Stimulated activated CD8-positive, alpha-beta memory T cell treated with anti-CD3 and anti-CD28 coated beads, Interleukin-15, amount 100 ng/mL, for 1 hour (primary cell): ENCODE measurements at places on chromosomes 1 and 21.

DNA sequence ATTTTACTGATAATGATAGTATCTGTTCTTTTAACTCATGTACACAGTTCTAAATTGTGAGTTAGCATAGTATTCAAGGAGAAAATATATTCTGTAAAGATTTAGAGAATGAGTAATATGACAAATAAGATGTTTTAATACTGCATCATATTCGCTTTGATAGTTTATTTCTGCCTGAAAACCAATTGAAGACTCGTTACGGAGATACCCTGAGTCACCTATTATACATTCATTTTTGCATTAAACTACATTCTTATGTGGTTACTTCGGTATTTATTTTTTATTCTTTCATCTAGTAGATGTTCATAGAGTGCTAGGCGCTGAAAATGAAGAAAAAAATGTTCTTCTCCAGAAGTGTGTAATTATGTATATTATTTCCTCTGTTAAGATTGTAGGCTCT, 5.3 kb downstream of the UHMK1 start:
- DNase-seq: no peak

DNA sequence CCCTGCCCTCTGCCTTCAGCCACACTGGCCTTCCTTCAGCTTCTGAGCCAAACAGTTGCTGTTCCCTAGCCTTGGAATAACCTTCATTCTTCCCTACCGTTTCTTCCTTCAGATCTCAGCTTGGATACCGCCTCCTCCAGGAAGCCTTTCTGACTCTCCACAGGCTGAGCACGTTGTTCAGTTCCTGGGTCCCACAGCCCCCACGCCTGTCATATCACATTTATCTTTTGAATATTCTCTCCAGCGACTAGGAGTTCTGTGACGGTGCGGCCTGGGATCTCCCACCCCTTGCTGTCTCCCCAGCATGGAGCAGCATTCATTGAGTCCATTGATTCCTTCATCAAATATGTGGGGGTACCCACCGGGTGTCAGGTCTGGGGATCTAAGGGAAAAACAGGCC, 39.2 kb downstream of the EPHA2 start:
- DNase-seq: no peak

- DNase-seq: no peak
Measured at GRCh38 chr1:30109853-30110252, 613.5 kb downstream of the MATN1 start.

- no peak for DNase-seq
Measured at GRCh38 chr1:199403531-199404116, 623.9 kb upstream of the NR5A2 start.

- no peak for DNase-seq
Measured at GRCh38 chr1:239308701-239309333, 77.6 kb upstream of the CHRM3 start.

DNA sequence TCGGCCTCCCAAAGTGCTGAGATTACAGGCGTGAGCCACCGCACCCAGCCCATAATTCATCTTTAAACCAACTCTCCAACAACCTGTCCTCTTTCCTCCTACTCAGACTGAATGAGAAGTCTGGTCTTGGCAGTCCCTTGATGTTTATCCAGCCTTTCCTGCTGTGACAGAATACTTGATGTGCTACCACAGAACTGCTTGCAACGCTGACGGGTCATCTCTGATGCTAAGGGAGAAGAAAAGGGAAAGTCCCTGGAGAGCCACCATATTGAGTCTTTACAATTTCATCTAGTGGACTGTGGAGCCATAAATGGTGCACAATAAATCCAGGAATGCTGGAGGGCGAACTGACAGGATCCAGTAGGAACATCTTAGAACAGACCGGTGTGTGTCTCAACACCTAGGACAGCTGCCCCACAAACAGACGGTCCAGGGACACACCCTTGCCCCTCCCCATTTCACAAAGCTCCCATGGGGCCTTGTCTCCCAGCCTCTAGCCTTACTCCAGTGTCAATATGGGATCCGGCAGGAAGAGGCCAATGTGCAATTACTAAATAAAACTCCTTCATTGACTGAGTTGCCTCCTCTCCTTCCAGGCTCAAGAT, 30.7 kb downstream of the JAK1 start:
- no peak for DNase-seq

DNA sequence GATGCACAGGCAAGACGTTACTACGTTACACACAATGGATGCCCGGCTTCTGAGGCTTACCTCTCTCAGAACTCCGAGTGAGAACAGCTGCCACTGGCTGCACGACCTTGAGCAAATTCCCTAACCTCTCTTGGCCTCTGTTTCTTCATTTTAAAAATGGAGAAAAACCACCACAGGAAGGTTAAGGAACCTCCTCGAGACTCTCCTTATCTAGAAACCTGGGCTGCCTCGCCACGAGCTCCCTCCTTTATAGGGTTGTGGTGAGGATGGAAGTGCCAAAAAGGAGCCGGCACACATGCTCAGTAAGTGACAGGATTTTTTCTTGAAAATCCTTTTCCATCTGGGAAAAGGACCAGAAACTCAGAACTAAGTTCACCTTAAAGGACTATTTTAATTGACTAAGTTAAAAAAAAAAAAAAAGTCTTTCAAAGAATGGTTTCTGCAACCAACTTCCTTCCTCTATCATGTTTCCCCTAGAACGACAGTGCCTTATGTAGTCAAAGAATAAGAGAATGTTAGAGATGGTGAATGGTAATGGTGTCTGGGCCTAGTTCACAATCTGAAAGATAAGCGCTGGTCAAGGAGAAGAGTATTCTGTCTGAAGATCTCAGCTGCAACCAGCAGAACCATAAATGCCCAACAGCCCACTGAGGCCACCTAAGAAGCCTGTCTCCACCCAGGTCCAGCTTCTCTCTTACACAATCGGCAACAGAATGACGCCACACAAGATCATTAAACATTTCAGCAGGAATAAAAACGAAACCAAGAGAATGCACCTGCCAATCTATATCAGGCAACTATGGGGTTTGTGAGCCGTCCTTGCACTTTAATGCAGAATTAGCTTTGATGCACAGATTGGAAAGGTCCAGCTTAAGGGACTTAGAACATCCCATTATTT, 64.9 kb downstream of the SLC45A1 start:
- DNase-seq: no peak

DNA sequence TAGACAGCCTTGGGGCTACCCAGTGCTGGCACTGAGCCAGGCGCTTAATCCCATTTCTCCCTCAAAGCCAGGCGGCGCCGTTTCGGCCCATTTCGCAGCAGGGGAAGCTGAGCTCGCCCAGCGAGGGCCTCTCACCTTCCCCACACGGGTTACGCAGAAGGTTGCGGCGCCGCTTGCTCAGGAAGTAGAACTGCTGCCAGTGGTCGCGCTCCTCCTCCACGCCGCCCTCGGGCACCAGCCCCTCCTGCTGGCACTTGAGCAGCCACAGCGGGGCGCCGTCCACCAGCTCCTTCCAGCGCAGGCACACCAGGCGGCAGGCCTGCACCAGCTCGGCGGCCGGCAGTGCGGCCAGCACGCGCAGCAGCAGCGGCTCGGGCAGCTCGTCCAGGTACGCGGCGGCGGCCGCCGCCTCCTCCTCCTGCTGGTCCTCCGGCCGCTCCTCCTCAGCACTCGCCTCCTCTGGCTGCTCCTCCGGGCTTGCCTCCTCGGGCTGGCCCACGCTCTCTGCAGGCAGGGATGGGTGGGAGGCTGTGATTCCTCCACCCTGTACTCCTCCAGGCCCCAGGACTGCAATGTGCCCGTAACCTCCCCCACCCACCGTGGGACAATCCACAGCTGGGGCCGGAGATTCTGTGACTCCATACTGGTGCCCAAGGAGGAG, 3.8 kb downstream of the FBXO2 start:
- DNase-seq: peak; percentile 54

DNA sequence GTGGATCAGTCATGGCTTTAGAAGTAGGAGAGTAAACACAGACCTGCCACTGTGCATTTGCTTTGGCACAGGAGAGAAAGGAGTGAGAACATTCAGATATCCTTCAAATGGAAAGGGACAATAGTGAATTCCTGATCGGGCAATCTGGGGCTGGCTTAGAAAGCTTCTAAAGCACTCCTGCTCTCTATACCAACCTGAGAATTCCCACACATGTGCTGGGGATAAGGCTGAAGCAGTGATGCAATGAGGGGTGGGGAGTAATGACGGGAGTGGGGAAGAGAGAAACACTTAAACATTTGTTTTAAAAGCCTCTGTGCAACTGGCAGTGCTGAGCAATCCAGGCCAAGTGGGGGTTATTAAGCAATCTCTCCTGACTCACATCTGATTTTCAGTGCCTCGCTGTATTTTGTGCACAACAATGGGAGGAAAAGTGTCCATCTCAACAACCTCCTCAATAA, 108.8 kb downstream of the KIAA0319L start:
- no peak for DNase-seq

GRCh38 chr21:46060596-46061061, 37.3 kb upstream of the COL6A2 start:
- no peak for DNase-seq

DNA sequence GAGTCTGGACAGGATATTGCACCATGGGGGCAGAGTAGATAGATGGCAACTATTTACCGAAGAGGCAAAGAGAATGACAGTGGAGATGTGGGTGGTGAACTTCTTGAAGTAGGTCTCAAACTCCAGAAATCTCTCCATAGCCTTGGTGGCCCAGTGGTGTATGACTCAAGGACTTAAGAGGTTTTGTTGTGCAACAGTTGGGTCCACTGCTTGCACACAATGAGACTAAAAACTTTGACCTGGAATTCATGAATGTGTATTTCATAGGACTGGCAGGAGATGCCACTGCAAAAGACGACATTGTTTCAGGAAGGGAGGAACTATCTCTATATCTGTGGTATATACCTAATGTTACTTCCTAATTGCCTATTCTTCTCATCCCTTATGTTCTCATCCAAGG, 75.9 kb downstream of the ZSCAN20 start:
- no peak for DNase-seq

- no peak for DNase-seq
Measured at GRCh38 chr1:111199881-111200801, at the start of gene DENND2D. TSS of gene DENND2D (minus strand) at chr1:111200646. CDS start at chr1:111200459, 187 bp downstream.

DNA sequence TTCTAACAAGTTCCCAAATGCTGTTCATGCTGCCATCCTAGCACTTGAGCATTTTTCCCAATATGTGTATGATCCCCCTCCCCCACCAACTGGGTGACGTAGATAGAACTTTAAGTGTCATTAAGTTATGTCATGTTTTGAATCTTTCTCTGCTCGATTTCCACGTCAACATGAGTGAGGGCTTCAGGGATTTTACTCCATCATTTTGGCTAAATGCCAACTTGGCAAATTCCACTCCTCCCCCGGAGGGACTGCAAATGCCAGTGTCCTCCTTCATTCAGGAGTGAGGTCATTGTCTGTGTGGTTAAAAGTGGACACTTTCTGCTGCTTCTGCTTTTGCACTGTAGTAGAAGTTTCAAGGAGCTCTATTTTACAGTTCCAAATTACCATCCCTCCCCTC, 201.7 kb downstream of the FGGY start:
- no peak for DNase-seq

DNA sequence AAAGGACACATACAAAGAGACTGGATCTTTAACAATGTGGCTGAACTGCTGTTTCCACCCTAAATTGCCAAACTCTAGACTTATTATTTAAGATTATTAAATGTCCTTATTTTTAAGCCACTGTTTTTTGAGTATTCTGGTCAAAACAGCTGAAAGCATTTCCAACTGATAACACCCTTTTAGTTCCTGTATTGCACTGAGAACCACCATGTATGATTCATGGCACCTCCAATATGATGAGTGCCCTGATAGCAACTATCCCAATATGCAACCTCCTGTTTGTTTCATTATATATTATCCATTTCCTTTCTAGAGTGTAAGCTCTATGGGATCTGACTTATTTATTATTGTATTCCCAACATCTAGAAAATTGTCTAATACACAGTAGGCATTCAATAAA, 269.4 kb downstream of the HHIPL2 start:
- no peak for DNase-seq

DNA sequence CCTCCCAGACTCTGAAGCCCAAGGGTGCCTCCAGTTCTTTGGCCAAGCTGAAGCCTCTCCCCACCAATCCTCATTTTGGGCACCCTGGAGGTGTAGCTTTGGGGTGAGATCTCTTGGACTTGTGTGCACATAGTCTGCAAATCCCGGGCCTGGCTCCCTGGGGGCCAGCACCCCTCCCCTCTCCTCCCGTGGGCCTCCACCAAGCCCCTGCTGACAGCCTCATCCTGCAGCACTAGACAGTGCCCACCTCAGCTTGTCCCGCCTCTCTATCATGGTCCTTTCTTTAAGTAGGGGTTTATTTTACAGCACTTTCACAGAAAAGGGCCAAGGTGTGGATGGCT, 3.2 kb downstream of the GJC2 start:
- no peak for DNase-seq

- DNase-seq: no peak
Measured at GRCh38 chr21:42287193-42288083, 27.8 kb downstream of the TFF3 start.

DNA sequence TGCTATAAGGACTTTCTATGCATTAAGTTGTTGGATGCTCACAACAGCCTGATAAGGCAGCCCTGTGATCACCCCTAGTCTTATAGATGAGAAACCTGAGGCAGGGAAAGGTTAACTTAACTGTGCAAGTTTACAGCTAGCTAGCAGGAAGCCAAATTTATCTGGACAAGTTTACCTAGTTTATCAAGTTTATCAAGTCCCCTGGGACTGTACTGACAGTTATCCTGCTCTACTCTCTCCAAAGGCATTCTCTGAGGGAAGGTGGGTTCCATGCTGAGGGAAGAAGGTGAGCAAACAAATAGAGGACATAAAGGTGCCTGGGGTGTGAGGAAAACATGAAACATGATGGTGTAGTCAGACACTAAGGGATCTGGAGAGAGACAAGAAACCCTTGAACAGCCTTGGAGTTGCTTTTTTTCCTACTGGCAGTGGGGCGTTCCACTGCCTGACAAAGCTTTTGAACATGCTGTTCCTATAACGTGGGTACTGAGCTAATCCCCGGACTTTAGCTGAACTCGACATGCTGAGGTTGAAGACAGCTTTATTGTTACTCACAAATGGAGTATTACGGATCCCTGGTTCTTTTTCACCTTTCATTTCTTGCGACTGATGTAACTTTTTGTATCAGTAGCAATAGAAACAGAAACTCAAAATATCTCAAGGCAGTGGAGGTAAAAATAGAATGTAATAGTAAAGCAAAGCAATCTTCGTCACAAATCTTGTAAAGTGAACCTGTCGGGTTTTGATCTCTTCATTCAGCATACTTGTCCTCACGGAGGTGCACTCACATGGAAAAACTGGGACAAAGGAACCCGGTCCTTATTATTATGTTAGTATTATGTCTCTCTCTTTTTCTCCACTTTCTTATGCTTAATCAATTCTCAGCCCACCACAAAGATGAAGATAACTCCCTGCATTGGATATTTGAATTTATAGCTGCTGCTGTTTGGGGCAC, 42.4 kb upstream of the ESRRG start:
- no peak for DNase-seq

DNA sequence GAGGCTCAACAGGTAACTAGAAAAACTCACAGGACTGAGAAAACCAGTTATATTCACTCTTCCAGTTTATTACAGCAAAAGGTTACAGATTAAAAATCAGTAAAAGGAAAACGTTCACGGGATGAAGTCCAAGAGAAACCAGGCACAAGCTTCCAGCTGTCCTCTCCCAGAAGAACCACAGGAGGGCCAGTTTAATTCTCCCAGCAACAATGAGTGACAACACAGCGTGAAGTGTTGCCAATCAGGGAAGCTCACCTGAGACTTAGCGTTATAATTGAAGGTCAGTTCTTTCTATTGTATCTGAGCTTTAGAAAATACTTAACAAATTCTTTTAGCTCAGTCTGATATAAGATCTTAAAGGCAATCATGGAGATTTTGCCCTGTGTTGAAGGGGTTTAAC, 65.2 kb upstream of the TNR start:
- no peak for DNase-seq
